DND-41 (cell line): ENCODE measurements at places on chromosomes 16 and 17.

- no peak for DNase-seq
These were observed 102.9 kb downstream of the TMEM132E start for GRCh38 chr17:34682305-34682704.

GRCh38 chr17:78019367-78019975 lies 61.0 kb downstream of the TNRC6C start:
- DNase-seq = no peak

- peak; percentile 86 for DNase-seq
These were observed 144.5 kb downstream of the CLEC16A start for GRCh38 chr16:11088831-11089230.

DNA sequence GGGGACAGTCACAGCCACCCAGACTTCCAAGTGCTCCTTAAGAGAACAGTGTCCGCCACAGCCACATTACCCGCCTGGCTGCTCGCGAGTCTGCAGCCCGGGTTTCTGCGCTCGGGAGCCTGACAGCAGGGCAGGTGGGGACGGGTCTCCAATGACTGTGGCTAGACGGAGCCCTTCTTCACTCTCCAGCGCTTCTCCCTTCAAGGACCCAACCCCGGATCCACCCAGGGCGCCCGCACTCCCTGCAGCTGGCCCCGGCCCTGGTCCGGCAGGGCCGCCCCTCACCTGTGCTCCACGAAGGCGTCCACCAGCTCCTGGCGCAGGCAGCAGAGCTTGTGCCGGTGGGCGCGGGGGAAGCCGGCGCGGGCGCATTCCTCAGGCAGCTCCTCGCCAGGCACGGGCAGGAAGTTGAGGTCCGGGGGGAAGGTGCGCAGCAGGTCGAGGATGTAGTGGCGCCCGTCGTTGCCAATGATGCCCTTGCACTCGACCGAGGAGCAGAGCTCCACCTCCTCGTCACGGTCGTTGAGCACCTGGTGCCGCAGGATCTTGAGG lies 13.9 kb downstream of the CLUH start:
- no peak for DNase-seq

DNA sequence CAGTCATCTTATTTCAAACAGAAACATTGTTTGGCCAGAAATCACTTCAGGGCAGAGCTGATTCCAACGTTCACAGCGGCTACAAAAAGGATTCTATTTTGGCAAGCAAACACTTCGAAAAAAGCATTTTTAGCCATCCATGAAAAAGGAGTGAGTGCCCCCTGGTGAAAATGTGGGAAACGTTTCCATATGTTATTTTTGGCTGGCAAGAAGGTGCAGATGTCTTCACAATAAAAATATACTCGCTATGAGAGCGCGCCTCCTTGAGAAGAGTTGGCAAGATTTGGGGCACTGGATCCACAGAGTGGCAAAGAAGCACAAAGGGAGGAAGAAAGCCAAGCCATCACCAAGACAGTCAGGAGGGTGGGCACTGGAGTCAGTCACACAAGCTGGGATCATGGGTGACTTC lies 191.1 kb downstream of the CHD9NB start:
- no peak for DNase-seq

GRCh38 chr17:36608280-36608679 lies 6.9 kb downstream of the MRM1 start:
- no peak for DNase-seq

- no peak for DNase-seq
These were observed 77.4 kb upstream of the MAF start for GRCh38 chr16:79677799-79678530.

DNA sequence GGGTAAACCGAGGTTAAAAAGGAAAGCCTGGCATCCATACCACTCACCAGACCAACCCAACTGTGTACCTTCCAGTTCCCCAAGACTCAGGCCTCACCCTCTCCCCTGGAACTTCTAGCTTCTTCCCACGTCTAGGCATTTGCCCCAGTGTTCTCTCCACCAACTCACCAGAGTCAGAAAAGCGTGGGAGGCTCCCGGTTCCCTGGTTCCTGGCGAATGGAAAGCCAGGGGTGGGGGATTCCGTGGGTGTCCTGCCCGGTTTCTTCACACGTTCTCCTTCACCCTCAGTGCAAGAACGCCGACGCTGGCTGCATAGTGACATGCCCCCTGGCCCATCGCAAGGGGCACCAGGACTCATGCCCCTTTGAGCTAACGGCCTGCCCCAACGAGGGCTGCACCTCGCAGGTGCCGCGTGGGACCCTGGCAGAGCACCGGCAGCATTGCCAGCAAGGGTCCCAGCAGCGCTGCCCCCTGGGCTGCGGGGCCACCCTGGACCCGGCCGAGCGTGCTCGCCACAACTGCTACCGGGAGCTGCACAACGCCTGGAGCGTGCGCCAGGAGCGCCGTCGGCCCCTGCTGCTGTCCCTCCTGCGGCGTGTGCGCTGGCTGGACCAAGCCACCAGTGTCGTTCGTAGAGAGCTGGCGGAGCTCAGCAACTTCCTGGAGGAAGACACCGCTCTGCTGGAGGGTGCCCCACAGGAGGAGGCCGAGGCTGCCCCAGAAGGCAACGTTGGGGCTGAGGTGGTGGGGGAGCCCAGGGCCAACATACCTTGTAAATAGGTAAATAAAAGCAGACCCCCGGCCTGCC lies 1.7 kb downstream of the RNF151 start:
- no peak for DNase-seq

- no peak for DNase-seq
These were observed 103.4 kb downstream of the IRF8 start for GRCh38 chr16:86002178-86002900.

DNA sequence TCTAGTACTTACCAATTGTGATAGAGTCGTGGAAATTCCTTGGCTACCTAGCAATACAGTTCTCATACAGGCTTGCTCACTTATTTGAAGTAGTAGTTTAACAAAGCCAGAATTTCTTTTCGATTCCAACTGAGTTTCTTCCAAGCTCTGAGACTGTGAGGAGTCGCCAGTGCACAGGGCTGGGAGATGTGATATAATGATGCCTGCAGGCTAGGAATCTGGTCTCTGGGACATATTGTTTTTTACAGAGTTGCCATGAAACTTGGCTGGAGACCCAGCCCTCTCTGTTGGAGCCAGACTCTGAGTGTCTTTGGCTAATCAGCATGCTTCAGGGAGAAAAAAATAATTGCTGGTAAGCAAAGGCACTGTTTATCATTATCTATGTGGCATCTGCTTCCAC lies 698.8 kb upstream of the GOT2 start:
- no peak for DNase-seq

DNA sequence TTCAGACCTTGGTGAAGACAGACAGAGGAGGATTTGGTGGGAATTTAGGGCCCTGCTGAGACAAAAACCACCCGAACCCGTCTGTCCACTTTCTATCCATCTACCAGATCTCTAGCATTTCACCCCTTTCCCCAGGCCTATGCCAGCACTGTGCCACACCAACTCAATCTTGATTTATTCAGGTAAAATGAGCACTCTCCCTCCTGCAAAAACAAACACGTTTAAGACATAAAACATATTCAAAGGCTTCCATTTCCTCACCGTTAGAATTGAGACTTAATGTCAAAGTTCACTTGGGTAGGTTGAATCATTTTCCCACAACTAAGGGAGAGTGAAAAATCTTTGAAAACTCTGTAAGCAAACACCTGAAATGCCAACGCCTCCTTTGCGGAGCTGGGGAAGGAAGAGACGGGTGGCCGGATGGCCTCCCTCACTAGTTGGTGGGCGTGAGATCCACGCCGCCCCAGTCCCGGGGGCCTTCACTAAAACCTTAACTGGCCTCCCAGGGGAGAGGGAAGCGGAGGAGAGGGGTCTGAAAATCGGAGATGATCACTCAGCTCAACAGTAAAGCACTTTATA lies 862 bp downstream of the DCAKD start:
- peak; percentile 58 for DNase-seq

GRCh38 chr17:39870776-39871175 lies 2.8 kb downstream of the ZPBP2 start:
- DNase-seq = no peak

DNA sequence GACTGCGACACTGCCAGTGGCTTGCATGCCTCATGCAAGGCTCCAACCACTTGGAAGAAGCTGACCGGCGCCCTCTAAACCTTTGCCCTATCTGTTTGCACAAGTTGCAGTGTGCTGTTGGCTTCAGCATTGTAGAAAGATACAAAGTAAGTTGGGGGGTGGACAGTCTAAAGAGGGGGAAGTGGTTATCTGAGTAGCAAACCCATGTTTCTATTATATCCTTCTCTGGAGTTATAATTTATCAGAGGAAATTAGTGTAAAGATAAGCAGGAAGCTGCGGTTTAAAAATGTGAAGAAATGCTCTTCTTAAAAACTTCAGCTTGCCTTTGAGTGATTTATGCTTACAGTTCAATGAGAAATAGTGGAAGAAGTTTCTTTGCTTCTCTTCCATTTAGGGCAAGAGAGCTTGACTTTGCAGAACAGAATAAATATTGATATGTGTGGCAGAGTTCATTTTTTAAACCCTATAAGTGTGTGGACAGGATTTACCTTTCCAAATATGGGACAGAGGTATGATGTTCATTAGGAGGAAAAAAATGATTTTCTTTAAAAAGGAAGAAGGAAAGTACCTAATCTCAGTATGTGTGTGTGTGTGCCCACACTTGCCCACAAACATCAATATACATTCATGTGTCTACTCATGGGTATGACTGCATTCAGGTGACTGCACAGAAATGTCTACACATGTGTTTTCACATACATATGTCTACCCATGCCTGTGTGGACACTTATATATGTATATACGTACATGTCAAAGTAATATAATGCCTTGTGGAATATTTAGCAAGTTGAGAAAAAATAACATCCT lies 8.1 kb downstream of the AMZ2 start:
- DNase-seq = no peak
